ENCODE measurements at places on chromosomes 1 and 21.

DNA sequence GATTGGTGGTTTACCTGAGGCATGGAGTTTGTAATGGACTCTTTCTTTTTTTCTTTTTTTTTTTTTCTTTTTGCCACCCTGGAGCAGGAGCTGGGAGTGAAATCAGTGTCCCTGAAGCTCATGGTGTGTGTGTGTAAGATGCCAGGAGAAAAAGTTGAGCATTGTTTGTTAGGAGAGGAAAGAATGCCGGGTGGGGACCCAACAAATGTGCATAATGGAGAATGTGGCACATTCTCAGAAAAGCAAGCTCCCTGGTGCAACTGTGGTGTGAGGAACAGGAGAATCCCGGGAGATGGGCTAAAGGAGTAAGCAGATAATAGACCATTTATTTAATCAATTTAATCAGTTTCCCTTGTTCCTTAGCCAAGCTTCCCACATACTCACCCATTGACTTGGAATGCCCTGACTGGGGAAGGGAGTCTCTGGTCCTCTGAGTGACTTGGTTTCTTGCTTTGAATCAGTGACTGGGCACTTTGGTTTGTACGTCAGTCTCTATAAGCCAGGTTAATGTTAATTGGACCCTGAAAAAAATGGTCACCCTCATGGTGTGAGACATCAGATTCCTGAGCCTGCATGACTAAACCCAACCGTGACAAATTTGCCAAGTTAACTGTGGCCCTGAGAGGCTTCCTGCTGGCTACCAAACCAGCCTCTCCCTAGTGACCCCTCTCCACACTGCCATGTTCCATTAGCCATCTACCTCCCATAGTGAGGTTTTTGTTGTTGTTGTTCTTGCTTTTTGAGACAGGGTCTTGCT lies 43.9 kb upstream of the ITPKB start:
- DNase-seq = no peak

- no peak for DNase-seq
These were observed 100.4 kb upstream of the F3 start for GRCh38 chr1:94641990-94642389.

DNA sequence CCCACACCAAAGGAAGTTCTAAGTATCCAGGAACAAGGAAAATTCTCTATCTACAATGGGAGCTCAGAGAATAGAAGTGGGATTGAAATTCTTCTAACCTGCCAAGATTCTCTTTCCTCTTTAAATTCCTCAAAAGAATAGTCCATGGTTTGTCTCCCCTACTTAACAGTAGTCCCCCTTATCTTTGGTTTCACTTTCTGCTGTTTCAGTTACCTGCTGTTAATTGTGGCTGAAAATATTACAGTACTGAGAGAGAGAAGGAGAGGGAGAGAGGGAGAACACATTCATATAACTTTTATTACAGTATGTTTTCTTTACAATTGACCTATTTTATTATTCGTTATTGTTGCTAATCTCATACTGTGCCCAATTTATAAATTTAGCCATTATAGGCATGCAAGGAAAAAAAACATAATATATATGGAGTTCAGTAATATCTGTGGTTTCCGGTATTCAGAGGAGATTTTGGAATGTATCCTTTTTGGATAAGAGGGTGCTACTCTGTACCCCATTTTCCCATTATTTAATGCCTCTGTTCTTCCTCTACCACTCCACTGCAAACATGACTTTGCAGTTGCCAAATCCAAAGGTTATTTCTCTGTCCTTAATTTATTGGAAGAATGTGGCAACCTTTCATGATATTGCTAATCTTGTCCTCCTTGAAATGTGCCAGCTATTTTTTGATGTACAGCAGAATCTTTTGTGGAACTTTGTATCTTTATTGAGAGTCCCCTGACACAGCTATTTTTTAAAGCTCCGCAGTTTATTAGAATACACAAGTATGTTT lies 68.0 kb downstream of the USP25 start:
- no peak for DNase-seq

DNA sequence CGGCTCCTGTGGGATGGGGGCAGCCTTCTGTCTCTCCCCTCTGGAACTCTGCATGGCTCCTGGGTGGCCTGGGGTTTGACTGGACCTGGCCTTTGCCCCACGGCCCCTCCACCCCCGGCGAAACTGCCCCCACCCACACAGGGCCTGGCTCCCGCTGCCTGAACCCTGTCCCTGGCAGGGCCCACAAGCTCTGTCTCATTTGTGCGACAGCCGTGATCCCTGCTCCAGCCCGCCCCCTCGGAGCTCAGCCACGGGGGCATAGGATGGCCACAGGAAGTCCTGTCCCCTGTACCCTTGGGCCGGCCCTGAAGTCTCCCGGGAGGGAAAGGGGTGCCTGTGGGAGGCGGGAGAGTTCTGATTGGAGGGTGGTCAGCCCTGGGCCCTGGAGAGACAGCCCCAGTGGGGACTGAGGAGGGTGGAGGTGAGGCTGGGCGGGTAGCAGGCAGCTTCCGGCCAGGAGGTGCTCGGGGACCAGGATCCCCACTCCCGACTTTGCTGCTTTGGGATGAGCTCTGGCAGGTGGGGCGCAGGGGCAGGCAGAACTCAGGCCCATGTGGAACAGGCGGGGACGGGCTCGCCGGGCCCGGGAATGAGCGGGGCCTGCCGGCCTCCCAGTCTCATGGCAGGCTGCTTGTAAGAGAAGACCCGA lies 45.1 kb downstream of the SLX9 start:
- DNase-seq = no peak

DNA sequence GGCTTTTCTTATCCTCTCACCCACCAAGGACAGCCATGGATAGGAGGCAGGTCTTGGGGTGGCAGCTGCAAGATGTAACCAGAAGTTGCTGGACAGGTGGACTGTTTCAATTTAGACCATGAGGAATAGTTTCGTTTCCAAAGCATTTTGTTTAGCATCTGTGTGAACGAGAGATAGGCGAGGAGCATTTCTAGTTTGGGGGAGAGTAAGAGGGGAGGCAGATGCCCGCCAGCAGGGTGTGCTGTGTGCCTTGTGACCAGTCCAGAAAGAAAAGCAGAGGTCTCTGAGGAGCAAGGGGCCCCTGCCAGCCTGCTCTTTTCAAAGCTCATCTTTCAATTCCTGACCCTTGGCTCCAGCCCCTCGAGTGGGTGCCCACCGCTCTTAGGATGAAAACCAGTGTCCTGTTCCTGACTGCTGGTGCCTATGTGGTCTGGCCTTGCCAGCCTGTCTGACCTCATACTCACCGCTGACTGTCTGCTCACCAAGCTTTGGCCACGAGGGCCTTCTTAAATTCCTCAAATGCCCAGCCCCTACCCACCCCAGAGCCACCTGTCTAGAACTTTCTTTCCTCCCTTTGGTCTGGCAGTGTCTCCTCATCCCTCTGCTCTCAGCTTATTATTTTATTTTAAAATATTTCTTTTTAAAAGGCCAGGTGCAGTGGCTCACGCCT lies 8.5 kb downstream of the SERINC2 start:
- no peak for DNase-seq

DNA sequence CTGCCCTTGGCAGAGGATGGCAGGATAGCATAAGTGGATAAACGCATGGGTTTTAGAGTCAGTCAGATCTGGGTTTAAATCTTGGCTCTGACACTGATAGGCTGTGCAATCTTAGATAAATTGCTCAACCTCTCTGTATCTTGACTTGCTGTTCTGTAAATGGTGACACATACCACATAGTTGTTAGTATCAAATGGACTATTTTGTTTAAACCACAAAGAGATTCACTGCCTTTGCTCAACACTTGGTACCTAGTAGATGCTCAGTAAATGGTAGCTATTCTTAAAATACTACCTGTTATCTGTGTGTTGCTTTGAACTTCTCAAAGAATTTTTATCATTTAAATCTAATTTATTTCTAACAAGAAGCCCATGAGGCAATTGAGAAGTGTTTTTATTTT lies 39.5 kb upstream of the A3GALT2 start:
- DNase-seq = no peak

DNA sequence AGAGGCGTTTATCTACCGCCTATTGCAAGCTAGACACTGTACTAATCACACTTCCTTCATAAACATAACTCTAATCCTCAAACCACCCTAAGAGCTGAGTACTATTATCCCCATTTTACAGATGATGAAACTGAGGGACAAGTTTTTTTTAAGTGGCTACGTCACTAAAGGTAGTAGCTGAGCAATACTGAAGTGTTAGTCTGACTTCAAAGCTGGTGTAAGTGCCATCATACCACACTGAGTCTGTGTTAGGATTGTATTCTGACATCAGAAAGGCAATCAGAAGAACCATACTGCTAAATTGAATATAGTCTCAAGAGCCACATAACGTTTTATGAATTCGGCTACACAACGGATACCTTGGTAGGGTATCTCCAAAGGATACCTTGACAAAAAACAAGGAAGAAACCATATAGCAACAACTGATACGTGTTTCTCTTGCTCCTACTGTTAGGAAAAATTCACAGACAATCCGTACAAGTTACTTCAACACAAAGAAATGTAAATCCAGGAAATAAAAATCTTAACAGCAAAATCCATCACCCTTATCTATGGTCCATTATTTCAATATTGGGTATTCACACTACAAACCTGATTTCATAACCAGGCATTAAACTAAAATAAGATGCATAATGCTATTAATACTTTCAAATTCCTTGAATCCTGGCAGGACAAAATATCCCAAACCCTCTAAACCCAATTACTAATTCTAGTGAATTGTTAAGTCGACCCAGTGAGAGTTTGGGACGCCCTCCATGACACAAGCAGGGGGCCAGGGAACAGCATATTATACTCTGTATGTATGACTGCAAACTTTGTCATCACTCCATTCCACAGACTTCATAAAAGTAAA lies 1.6 kb downstream of the TP53BP2 start:
- no peak for DNase-seq

DNA sequence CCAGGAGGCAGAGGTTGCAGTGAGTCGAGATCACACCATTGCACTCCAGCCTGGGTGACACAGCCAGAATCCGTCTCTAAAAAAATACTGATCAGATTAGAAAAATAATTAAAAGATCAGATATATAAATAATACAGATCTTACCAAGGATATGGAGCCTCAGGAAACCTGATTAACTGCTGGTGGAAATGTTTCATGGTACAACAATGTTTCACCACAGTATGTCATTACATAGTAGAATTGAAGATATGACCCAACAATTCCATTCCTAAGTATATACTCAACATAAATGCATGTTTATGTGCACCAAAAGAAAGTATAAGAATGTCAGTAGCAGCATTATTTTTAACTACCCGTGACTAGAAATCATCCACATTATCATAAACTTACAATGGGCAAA lies 41.7 kb downstream of the CD53 start:
- DNase-seq = no peak
